ENCODE measurements at places on chromosomes 2 and 18.

DNA sequence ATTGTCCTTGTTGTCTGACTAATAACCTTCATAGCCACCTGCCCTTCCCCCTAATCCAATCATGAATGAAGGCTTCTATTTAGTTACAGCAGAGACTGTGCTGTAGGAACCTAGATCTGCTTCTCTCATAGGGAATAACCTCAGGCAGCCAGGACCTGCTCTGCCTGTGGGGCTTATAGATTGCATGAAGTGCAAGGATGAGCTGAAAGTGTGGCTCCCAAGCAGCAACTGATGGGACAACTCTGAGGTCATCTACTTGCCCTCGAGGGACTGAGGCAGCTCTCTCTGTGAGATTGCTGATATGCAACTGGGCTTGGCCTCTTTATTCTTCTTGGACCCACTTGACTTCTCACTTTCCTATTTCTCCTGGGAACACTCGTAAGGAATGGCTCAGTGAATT lies 23.8 kb upstream of the SLC38A11 start:
- DNase-seq: no peak

GRCh38 chr2:96555146-96555610 lies 18.6 kb downstream of the ARID5A start:
- DNase-seq: no peak

DNA sequence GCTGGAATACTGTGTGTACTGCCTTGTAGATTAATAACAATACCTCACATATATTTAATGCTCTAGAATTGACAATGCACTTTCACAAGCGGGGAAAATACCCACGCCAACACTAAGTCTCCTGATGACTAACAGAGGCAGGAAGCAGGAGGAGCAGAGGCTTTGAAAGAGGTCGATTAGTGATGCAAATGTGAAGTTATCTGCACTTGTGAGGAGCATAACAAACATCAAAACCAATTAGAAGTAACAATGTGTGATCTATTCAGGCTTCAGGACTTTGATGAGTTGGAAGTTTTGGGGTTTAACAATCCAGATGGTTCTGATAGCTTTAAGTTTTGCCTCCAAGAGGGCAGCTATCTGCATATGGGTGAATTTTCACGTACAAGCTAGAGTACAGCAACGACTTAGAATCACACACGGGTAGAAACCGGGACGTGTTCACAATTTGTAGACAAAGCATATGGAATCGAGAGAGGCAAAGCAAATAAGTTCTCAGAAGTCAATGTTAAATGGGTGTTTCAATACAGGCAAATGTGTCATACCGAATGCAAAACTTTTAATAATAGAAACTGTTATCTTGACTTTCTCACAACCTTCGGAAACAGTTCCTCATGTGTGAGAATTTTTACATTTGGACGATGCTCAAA lies 114.5 kb downstream of the METTL8 start:
- no peak for DNase-seq

GRCh38 chr18:9082711-9083510 lies 19.6 kb upstream of the NDUFV2 start:
- no peak for DNase-seq

DNA sequence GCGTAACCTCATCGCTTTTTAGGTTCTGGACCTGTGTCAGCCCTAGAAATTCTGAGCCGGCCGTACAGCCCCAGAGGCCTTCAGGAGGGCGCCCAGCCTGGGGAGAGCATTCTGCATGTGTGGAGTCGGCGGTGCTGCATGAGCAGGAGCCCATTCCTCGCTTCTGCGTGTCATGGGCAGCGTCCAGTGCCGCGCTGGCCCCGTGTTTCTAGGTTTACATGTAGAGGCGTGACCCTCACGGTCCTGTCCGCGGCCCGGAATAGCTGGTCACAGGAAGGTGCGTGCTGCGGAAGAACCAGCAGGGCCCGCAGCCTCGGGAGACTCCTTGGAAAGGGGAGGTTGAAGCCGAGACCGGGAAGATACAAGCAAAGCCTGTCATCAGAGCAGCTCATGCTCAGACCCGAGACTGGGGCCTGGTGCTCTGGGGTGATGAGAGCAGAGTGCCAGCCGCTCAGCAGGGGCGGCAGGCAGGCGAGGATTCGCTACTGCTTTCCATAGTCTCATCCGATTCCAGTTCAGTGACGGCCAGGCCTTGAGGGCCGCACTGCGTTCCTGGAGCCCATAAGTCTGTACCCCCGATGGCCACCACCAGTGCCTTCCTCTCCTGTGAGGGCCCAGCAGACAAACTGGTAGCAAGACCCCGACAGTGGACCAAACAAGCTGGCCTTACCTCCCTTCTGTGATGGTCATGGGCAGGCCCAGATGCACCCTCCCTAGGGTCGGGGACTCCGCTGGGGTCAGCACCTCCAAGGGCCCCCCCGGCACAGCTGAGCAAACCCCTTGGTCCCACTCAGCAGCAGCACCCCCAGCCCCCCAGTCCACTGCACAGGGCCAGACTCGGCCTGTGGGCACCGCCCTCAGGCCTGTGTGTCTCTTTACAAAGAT lies 15.6 kb upstream of the NFATC1 start:
- DNase-seq: no peak

Measured in NCI-H187 (cell line).